ENCODE measurements at places on chromosomes 12 and 14.

DNA sequence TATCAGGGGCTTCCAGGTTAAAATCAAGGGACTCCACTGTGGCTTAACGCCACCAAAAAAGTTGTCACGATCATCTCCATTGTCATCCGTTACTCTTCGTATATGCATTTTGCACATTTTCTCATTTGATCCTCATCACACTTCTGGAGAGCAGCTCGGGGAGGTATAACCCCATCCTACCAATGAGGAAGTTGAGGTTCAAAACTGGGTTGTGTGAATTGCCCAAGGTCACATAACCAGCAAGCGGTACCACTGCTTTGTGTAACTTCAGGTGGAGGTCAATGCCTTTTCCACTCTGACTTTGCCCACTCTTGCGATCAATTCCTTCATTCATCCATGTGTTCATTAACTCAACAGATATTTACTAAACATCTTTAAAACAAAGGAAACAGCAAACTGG, 71.1 kb upstream of the CCND2 start:
- DNase-seq = no peak

- DNase-seq = no peak
Measured at GRCh38 chr14:105019861-105020814, 745 bp downstream of the CDCA4 start.

GRCh38 chr12:102722147-102722546, 194.9 kb downstream of the PAH start:
- no peak for DNase-seq

- DNase-seq = no peak
Measured at GRCh38 chr14:73771848-73772638, 57.9 kb upstream of the PNMA1 start.

DNA sequence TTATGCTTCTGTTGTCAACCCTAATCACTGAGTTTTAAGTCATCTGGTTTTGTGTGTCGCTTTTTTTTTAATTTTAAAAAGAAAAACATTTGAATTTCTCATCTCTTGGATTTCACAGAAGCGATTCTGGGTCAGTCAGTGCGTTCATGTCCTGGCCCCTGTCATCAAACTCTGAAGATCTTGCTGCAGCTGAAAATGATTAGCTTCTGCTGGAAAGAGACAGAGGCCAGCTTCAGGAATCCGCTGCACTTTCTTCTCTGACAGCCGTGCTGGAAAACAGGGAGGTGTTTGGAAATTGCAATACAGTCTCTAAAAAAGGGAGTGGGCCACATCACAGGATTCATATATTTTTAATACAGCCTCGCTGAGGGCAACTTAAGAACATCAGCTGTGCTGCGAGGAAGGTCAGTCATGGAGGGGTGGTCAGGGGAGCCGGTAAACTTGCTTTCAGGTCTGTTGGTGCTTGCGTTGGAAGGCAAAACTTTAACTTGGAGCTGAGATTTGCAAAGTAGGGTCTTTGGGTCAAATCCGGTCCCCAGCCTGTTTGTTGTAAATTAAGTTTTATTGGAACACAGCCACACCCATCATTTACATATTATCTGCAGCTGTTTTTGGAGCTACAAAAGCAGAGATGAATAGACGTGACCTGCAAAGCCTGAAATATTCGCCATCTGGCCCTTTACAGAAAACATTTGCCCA, 190.8 kb downstream of the AACS start:
- no peak for DNase-seq

DNA sequence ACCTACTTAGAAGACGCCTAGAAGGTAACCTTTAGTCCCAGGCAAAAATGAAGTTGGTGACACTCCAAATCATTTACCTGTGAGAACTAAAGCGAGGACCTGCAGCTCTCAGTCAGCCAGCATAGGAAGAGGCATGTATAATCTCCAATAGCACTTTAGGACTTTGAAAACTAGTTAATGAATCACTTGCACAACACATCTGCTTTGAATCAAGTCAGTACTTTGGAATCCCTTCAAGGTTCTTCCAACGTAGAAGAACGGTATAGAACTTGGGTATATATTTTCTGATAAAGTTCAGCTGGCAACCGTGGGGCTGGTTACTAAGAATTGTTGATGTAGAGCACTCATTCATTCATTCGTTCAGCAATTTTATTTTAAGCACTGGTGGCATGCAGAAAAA, 251.9 kb downstream of the TMEM132D start:
- no peak for DNase-seq

DNA sequence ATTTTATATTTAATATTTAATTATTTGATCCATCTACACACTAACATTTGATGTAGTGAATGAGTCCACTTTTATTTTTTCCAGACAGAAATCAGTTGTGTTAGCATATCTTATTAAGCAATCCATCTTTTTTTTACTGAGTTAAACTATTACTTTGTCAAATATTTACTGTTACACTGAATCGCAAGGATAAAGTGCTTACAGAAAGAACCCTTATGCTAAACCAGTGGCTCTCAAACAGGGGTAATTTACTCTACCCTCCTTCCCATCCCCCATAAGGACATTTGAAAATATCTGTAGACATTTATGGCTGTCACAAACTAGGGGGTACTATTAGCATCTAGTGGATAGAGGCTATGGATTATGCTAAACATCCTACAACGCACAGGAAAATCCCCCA, 508.2 kb downstream of the C12orf50 start:
- DNase-seq = no peak

DNA sequence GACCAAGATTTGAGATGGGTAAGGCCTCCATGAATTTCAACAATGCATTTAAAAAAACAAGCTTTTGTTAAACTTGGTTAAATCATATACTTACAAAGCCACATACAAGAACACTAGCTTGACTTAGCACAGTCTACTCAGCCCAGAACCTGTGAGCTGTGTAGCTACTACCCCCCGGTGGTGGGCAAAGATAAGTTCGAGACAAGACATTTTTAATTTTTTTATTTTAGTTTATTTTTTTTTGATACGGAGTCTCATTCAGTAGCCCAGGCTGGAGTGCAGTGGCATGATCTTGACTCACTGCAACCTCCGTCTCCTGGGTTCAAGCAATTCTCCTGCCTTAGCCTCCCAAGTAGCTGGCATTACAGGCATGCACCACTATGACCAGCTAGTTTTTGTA, 3.7 kb upstream of the NECAP1 start:
- DNase-seq = peak; percentile 72

DNA sequence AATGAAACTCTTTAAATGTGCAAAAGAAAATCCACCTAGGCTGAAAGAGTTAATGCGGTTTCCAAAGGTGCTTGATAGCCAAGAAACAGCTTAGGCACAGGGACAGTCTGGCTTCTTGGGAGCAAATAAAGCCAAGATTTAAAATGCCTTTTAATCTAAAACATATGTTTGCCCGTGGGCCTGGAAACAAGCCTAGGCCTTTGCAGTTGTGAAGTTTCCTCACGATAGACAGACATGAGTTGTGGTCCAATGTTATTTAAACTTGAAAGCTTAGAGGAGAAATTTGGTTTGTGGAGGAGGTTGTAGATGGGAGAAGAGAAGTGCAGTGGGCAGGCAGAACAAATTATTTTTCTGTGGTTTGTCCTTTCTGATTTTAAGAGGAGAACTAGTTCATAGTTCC, 29.8 kb downstream of the PROX2 start:
- peak; percentile 41 for DNase-seq

DNA sequence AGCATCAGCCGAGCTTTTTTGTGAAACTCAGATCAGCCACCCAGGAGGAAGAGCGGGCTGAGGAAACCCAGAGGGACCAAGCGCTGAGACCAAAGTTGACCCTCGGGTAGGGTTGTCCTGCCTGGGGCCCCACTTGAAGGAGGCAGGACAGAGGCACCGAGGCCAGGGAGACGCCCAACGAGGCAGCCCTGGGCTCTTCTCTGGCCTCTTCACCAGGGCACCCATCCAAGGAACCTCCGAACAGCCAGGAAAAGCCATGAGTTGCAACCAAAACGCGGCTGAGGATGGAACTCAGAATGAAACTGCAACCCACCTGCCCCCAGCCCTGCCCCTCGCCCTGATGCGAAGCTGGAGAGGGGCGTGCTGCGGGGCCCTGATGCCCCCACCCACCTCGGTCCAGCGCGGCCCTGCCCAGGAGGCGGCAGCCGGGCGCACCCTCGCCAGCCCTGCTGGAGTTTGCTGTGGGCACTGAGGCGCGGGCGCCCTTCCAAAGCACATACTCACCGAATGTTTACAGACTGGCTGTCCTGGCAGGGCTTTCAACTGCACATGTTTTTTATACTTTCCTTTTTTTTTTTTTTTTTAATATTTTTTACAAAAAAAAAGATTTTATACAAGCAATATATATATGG, 41.9 kb downstream of the JDP2 start:
- no peak for DNase-seq

GRCh38 chr12:105315726-105316125, 14.8 kb upstream of the C12orf75 start:
- DNase-seq = no peak

GRCh38 chr12:3083921-3084347, 6.8 kb downstream of the TSPAN9 start:
- no peak for DNase-seq

DNA sequence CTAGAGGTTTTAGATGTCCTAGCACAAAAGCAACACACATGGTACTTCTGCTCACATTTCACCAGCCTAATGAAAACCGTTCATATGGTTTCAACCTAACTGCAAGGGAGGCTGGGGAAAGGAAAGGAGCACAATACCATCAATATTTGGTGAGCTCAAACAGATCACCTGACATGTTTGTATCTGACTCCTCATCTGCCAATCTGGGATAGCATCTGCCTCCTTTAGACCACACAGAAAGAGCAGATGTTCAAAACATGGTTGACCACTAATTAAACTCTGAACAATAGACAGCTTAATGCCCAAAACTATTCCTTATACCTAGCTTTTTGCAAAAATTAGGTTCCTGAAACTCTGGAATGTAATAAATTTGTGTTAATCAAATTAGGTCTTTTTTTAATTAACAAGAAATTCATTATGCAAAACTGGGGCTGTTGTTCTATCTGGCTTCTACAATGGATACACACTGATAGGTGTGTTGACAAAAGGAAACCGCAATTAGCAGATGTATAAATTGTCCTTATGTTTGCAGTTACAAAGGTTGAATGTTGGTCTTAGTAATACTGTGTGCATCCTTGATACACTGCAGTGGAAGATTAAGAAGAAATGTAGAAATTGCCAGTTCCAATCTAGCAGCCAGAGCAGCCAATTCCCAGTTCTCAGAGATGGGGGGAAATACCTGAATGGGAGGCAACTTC, 89.3 kb downstream of the DUSP6 start:
- DNase-seq = no peak

- no peak for DNase-seq
Measured at GRCh38 chr14:32481707-32482106, 152.6 kb downstream of the AKAP6 start.

GRCh38 chr12:98895086-98895651, 250.1 kb downstream of the APAF1 start:
- no peak for DNase-seq

GRCh38 chr12:102685172-102685571, 204.8 kb upstream of the IGF1 start:
- no peak for DNase-seq

DNA sequence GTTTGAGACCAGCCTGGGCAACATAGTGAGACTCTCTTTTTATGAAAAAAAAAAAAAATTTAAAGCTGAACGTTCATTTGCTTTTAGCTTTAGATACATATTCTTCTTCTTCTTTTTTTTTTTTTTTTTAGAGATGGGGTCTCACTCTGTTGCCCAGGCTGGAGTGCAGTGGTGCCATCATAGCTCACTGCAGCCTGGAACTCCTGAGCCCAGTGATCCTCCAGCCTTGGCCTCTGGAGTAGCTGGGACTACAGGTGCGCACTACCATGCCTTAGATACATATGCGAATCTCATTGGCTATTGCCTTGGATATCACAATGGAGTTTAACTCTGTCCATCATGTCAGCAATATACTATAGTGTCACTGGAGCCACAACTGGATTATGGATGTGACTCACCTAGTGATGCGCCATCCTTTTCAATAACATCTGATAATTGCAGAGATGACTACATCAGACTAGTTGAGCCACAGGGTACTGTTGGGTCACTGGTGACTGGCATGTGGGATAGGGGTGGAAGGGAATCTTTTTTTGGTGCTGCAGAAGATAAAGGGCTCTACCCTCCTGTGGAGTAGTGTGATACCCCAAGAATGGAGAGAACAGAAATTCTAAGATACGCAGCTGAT, 2.7 kb upstream of the ADIPOR2 start:
- no peak for DNase-seq

DNA sequence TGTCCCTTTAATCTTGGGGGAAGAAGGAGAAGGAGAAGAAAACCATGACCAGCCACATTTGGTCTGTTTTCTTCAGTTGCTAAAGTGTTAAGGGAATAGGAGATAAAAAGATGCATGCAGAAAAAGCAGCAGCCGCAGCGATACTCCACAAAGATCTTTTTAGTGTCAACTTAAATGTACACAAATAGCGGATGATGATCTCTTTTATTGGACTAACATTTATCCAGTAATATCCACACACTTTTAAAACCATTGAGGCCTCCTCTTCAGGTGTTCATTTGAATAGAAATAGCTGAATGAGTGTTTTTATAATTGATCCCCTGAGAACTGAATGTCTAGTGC, 83.5 kb downstream of the PAPOLA start:
- DNase-seq = no peak

DNA sequence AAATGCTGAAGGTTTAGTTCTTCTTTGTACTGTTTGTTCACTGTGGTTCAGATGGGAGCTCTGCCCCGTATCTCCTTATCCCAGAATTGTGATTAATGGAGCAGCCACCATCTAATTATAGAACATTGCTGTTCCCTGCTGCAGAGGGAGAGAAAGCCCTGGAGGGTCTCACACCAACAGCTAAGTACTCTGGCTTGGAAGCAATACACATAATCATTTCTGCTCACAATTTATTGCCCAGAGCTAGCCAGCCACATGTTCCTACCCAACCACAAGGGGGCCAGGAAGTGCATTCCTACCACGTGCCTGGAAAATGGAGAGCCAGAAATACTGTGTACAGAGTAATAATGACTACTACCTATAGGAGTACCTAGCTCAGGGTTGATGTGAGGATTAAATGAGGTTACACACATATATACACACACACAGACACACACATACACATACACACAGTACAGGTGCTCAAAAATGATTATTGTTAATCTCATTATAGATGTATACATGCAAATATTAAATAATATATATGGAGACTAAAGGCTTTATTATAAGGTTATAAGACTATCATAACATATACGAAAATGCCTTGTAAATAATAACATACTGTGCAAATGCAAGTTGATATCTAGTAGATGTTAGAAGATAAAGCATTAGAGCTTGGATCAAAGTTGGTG, 22.3 kb downstream of the MSRB3 start:
- peak; percentile 36 for DNase-seq

GRCh38 chr14:75147423-75148071, 20.7 kb upstream of the NEK9 start:
- peak; percentile 50 for DNase-seq

DNA sequence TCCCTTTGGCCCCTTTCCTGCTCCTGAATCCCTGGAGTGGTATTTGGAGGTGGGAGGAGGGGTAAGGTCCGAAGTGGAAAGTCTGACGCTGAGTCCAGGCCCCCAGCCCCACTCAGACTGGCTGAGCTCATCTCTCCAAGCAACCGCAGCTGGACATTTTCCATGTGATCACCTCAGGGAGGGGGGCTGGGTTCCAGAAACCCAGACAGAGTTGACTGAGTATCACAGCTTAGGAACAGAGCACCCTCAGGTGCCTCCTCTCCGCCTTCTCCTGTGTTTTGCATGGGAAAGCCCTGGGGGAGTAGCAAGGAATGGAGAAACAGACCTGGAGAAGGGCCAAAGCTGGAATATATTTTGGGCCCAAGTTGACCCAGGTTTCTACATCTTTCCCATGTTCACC, 8.0 kb upstream of the ITGA5 start:
- no peak for DNase-seq
